ENCODE measurements at places on chromosomes 5 and 9.

GRCh38 chr9:109518621-109519335, 20.7 kb upstream of the PTPN3 start:
- no peak for DNase-seq

DNA sequence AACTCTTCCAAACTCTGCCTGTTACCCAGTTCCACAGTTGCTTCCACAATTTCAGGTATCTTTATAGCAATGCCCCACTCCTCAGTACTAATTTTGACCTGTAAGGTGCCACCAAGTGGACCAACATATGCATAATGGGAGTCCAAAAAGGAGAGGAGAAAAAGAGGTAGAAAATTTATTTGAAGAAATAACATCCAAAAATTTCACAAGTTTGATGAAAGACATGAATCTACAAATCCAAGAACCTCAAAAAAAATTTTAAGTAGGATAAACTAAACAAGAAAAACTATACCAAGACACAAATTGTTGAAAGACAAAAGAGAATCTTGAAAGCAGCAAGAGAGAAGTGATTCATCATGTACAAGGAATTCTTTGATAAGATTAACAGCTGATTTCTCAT, 79.8 kb downstream of the BARX1 start:
- DNase-seq: no peak

DNA sequence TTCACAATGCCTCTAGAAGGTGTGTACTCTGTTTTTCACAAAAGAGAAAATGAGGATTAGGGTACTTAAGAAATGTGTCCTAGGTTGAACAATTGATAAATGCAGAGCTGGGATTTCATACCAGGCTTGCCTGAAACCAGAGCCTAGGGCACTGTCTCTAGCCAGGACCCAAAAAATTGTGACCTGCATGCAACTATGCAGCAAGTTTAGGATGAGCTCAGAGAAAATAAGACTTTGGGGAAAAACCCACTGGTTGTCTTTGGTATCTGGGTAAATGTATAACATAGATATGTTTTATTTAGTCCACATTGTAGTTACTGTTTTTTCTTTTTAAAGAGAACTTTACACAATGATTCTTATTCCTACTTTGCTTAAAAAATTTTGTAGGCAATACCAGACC, 177.1 kb upstream of the SEMA6A start:
- DNase-seq: no peak

DNA sequence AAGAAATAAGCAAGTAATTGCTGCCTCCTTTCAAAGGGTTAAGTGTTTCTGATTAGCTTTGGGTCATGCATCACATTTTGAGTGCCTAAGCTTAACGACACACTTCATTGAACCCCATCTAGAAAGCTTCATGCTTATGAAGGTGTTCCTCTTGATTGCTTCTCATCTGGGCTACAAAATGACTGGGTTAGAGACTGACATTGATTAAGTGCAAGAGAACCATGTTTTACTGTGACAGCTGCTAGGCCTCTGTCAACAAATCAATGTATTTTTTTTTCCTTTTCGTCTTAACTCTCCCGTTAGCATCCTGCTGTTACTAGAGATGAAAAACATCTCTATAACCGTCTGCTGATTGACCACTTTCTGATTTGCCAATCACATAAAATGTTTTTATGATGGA, 725.0 kb downstream of the TLE1 start:
- DNase-seq: no peak

GRCh38 chr5:7850395-7851239, at the start of gene CFAP90:
TSS of gene CFAP90 (minus strand) at chr5:7851133. CDS start at chr5:7851021, 112 bp downstream.
- no peak for DNase-seq

DNA sequence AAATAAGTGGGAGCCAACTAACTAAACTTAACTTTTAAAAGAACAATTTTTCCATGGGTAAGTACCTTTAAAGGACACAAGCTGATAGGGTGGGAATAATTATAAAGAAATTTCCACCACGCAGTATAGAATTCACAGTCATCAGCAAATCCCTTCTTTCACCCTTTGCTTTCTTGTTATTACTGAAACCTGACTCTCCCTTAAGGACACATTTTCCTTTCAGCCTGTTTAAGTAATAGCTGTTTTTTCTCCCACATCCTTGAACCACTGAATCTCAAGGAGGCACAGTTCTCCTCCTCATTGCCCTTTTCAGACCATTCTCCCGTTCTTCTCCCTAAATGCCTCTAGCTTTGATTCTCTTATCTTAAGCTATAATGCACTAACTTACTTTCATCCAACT, 6.3 kb downstream of the C5orf15 start:
- DNase-seq: no peak

- no peak for DNase-seq
These were observed 79.1 kb downstream of the PPIC start for GRCh38 chr5:122957457-122957856.

DNA sequence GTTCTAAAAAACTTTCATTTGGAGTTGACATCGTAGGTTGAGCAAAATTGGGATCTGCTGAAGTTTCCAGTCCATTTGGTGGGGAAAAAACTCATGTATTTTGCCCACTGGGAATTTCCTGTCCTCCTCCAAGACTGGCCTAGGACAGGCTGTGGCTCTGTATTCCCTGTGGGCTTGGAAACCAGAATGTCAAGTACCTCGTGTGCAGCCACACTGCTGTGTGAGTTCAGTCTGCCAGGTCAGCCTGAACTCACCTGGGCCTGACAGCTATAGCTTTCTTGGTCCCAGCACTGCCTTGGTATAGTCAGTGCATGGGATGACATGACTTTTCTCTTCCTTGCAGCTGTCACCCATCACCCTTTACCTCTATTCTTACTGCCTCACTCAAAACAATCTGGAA, 35.0 kb upstream of the KLF9 start:
- no peak for DNase-seq

DNA sequence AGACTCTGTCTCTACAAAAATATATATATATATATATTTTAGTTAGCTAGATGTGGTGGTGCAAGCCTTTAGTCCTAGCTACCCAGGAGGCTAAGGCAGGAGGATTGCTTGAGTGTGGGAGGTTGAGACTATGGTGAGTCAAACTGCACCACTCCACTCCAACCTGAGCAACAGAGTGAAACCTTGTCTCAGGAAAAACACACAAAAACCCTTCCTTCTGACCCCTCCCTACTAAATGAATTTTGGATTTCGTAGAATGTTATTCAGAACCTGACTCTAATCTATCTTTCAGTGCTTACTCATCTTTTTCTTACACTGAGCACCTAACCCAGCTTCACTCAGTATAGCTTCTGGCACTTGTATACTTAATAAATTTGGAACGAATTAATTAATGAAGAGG, 35.2 kb upstream of the IL7R start:
- DNase-seq: no peak

GRCh38 chr9:95332860-95333259, 15.4 kb upstream of the FANCC start:
- DNase-seq: no peak

- DNase-seq: no peak
These were observed 89.7 kb upstream of the SLC44A1 start for GRCh38 chr9:105154723-105155191.

DNA sequence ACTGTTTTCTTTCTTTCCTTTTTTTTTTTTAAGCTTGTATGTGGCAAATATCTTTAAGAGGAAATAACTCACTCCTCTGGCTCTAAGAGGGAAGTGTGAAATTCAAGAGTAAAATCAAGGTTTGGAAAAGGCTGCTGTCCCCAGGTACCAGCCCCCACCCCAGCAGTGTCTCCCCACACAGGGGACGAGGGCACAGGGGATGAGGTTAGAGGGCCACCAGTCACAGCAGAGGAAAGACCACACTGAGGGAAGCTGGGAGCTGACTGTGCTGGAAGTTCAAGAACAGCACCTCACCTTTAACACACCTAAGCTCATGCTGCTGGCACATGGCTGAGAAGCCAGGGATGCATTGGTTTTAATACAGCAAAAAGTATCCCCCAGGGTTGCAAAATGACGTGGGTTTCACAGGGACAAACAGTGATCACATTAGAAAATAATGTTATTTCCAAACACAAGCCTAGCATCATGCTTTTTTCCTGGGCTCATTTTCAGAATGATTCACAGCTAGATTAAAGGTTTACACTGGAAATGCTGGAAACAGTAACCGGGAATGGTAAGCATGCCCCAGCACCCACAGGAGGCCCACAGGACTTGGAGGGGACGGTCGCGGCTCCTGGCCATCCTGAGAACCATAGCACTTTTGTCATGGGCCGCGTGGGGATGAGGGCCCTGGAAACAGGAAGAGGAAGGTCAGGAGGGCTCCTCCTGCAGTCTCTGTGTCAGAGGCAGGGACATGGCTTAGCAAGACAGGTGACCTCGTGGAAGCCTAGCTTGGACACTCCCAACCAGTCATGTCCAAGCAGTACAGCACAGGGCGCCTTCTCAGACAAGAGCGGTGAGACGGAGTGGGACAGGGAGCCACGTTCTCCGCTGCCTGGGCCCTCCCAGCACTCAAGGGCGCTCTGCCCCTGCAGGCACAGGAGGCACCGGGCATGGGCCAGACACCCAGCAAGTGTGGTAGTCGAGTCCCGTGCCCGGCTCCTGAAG, 6.9 kb downstream of the LPCAT1 start:
- no peak for DNase-seq

- peak; percentile 14 for DNase-seq
These were observed 57.4 kb upstream of the PRSS3 start for GRCh38 chr9:33737811-33738606.

- DNase-seq: no peak
These were observed 74.4 kb upstream of the KIF2A start for GRCh38 chr5:62231576-62231975.

- peak; percentile 28 for DNase-seq
These were observed 141.5 kb upstream of the NR4A3 start for GRCh38 chr9:99680191-99680590.

DNA sequence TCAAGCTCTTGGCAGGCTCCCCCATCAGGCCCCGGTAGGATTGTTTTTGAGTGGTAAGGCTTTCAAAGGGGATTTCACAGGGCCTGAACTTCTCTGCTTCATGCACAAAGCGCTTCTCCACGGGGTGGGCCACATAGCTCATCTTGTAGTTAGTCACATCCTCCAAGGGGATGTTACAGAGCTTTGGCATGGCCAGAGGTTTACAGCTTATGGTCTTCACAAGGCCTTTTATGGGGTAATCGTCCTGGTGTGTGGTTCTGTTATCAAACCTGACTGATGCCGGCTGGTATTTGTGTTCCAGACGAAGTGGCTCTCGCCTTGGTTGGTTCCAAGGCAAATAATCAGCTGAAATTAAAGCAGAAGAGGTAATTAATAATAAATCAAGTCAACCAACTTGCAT, 104.3 kb downstream of the SAXO1 start:
- no peak for DNase-seq

DNA sequence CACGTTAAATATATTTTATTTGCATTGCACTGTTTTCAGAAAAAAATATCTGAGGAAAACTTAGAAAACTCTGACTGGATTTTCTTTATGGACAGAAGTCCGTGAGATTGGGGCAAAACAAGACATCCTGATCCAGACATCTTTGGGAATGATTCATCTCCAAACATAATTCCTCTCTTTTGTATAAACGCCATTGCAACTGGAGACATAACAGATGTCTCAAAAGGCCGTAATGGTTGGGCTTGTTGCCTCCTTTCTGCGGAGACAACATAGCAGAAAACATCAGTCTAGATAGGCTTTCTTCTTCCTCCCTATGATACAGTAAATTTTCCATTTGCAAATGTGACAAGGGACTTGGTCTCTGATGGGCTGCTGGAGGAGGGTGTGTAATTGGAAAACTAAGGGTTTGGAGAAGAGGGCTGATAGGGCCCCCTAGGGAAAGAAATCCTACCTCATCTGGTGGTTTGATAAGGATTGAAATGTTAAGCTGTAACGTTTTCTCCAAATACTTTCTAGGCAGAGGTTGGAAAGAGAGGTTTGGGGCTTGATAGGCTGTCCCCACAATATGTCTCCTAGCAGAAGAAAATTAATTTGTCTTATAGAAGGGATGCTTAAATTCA, 631.5 kb upstream of the ST8SIA4 start:
- no peak for DNase-seq

DNA sequence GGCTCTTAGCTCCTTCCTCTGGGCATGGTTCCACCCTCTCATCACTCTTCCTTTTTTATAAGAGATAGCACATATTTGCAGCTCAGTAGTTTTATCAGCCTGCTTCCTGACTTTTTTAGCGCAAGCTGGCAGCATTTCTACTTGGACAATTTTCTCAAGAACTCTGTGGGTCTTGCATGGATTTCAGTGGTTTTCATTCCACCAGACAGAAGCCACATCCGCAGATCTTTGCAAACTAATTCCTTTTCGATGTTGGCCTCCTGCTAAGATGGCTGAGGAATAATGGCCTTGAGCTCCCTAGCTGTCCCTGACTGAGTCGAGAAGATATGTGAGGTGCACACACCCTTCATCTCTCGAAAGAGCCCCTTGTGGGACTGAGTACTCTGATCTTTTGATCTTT, 49.5 kb downstream of the GALNT12 start:
- no peak for DNase-seq

DNA sequence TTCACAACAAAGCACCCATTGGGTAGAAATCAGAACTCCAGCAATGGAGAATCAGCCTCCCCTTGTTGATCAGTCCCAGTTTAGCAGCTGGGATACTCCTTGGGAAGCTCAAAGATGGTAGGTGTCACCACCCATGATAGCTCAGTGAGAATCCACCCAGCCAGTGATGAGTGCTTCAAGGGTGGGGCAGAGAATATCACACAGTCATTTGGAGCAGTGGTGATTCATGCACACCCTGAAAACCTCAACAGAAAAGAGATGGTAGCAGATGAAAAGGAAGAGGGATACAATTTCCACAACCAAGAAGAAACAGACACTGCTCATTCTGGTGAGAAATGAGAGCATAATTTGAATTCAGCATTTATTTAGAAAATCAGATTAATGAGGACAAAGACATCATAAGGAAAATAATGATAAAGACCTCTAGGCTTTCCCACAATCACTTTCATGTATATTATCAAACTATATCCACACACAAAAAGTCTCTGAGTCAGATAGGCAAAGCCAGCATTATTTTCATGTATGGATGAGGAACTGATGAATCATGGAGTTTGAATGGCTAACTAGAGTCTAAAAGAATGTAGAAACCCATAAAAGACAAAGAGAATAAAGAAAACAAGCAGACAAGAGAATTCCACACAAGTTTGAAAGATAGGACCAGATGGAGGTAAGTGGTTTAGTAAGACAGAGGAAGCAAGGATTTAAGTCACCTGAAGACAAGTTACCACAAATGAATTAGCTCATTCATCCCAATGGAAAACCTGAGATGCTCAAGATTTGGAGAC, 82.9 kb downstream of the FEM1C start:
- no peak for DNase-seq

Data from kidney epithelial cell (primary cell).